ENCODE measurements at places on chromosomes 7 and 10.

GRCh38 chr7:22726907-22727713 is at the start of gene IL6:
TSS of gene IL6 (plus strand) at chr7:22727200. CDS start at chr7:22727263, 63 bp downstream.
- DNase-seq = no peak

- DNase-seq = no peak
Measured at GRCh38 chr7:108014747-108015682, 12.1 kb upstream of the LAMB1 start.

GRCh38 chr10:6083523-6084475 is 5.0 kb upstream of the RBM17 start:
- peak; percentile 79 for DNase-seq

DNA sequence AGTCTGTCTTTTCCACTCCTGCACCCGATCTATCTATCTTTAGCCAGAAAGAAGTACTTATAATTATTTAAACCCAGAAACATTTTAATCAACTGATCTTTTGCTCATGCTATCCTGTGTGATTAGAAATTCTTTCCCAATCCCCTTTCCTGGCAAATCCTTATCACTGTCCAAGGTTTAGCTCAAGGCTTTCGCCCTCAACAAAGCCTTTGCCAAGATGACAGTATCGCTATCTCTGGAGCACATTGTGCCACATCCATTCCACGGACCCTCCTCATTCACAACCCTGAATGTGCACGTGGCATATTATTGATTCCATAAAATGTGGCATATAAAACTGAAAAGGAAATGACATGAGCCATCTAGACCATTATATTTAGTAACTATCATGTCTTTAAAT is 71.3 kb downstream of the PTN start:
- no peak for DNase-seq

DNA sequence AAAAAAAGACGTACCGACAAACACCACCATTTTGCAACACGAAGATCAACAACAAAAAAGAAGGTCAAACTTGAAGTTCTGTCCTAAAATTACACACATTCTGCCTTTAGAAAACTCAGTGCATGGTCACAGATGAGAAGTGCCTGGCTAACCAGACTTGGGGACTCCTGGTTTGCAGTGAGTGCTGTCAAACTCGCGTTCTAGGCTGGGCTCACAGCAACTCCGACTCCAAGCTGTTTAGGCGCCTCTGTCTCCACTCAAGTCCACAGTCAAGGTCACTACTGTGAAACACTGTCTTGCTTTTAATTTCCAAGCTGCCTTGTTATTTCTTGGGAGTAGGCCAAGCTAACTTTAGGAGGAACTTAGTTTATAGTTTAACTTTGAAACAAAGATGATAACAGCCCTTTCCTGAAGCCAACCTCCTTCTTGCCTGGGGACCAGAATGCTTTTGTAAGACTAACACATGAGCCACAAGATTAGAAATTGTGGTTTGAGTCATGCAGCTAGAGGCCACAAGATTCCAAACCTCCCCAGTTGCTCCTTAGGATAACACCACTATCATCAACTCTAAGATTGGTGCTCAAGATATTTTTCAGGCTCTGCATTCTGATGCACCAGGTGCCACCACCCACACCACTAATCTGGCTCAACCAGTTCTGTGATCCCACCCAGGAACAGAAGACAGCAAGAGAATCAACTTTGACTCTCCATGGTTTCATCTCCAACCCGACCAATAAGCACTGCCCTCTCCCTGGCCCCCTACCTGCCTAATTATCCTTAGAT is 1.1 kb upstream of the DNAAF5 start:
- DNase-seq = no peak

- DNase-seq = peak; percentile 20
Measured at GRCh38 chr10:126904818-126905701, at the start of gene DOCK1. TSS of gene DOCK1 (plus strand) at chr10:126905428. CDS start at chr10:126905518, 90 bp downstream.

DNA sequence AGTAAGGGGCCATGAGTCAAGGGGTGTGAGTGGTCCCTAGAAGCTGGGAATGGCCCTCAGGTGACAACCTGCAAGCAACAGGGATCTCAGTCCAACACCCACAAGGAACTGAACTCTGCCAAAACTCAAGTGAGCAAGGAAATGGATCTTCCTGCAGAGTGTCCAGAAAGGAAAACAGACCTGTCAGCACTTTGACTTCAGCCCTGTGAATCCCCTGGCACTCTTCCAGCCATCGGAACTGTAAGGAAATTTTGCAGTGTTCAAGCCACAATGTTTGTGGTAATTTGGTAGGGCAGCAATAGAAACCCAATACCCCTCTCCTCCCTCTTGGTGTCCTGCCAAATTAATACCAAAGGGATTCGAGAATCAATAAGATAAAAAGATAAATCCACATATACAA is 6.9 kb downstream of the LYZL1 start:
- no peak for DNase-seq

DNA sequence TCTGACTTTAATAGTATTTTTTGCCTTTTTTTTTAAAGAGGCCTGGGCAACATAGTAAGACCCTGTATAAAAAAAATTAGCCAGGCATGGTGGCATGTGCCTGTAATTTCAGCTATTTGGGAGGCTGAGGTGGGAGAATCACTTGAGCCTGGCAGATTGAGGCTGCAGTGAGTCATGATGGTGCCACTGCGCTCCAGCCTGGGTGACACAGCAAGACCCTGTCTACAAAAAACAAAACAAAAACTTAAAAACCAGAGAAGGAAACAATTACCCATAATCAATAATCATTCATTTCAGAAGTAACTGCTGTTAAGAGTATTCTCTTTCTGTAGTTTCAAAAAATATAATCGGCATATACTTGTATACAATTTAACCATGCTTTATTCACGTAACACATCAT is 28.0 kb downstream of the VPS26A start:
- no peak for DNase-seq

DNA sequence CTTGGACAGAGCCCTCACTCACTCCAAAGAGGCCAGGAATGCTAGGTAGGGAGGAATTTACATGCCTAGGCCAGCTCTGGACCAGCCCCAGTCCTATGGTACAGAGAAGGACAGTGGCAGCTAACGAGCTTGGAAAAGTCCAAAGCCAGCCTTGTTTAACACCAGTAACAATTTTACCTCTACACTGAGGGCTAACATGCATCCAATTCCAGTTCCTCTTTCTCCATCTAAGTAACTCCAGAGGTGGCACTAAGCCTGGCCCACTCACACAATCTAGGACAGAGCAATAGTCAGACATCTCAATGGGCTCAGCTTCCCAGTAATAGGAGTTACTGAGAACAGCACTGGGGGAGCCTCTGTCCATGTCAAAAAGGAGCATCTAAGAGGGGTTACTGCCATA is 5.7 kb upstream of the LCOR start:
- no peak for DNase-seq

- DNase-seq = no peak
Measured at GRCh38 chr7:134509010-134509409, 18.4 kb upstream of the AKR1B10 start.
